SK-N-SH (cell line): ENCODE measurements at places on chromosomes 7 and 10. TPM values are rescaled to one million over a fixed set of nuclear protein-coding genes. Genes with fewer than 3 reads are reported as not detected.
A peak's percentile ranks its signal among the peaks of the same experiment; 100 is the strongest.

DNA sequence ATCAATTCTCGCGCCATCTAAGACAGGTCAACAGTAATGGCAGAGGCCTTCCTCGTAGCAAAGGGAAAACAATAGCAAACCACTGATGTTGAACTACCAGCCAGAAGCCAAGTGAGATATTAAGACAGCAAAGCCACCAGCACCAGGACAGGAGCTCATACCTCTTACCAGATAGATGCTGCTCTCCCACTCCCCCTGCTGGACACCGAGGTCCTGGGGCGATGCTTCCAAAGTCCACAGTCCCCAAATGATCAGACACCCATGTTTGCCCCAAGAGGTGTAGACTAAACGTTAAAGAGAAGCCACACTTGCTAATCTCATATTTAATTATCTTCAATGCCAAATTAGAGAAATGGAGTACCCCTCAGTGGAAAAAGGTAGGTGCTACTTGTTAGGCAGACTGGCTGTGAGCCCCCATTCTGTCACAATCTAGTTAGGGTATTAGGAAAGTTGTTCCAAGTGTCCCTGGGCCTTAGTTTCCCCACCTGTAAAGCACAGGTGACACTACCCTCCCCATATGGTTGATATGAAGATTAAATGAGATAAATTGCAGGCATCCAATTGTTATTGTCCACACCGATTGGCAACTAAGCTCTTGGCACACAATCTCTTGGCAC is 39.9 kb downstream of the TOMM7 start:
- peak; percentile 76 for DNase-seq

DNA sequence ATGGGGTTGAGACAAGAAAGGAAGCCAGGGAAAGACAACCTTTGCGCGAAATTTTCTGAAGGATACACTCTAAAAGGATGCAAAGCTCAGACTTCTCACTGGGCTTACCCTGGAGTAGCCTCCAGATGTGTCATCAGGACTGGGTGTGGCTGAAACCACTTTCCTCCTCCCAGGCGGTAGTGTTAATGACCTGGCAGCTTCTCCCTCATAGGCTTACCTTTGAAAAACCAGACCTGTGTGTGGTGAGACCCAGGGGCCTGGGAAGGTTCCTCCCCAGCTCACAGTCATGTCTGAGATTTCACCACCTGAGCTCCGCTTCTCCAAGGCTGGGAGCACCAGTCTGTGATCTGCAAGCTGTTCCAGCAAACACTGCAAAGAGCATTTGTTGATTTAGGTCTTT is 93.7 kb downstream of the EPC1 start:
- DNase-seq = no peak

- DNase-seq = peak; percentile 14
Observed at GRCh38 chr7:81140775-81141174, 221.9 kb upstream of the SEMA3C start.

The CPED1 gene
- polyA plus RNA-seq = 4.4 and 4.8 TPM in 2 replicates

GRCh38 chr7:101729241-101729883 is 88.1 kb upstream of the CUX1 start:
- no peak for DNase-seq

GRCh38 chr7:101950450-101951119 is 133.2 kb downstream of the CUX1 start:
- DNase-seq = no peak

DNA sequence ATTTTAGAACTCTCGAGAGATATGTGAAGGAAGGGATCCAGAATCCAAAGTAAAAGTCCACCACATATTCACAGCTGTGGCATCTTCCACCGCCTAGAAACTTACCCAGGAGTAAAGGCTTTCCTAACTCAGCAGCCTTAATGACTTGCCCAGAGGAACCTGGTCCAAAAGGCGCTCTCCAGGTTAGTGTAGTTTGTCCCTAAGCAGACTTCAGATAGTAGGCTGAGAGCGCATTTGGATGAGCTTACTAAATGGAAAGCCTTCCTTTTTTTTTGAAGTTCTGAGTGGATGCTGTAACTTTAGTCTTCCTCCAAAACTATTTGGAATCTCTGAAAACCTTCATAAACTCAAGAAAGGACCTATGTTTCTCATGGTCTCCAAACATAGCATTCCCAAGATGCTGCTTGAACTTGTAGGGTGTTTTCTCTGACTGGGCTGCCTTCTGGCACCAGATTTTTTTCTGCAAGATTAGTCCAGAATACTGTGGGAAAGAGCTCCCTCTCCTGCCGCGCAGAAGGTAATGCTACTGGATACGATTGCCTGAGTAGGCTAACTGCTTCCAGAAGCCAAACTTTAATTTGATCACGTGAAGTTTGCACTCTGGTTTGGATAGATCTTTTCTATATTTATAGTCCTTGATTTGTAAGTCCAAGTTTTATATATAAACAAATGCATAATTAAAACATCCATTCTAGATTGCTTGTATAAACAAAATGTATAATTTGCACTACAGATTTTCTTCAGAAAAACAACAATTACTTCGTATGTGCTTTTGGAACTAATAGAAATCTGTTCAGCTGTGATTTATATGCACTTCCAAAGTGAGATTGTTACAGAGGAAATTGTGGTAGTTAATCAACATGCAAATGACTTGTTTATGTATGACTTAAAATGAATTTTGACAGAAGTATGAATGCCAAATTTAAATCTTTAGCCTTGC is 19.6 kb upstream of the GPR37 start:
- peak; percentile 76 for DNase-seq

DNA sequence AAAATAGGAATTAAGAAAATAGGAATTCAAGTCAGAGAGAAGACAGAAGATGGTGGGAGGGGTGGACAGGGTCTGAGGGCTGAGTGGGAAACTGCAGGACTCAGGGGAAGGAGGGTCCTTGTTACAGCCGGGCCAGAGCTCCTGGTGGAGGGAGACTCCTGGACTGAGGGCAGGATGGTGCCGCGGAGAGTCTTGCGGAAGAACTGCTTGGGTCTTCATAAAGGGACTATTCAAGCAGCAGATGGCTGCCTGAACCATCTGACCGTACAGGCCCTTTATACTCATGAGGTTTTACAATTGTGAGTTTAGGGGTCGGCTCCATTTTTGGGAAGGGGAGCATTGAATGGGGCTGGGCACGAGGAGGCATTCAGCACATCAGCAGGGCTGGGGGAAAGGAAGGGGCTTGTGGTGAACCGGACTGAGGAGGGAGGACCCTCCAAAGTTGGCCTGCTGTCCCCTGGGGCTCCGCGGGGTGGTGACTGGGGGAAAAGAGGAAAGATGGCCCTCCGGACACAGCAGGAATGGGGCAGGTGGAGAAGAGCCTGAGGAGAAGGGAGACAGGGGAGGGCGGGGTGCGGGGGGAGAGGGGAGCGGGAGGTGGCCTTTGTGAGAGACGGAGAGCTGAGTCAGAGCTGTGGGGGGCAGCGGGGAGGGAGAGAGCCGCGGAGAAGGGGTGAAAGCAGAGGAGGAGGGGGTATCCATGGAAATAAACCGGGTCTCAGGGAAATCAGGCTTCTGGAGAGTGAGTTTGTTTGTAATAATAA is 1.5 kb downstream of the FAM131B start:
- peak; percentile 64 for DNase-seq

GRCh38 chr7:158473221-158473620 is 114.4 kb downstream of the PTPRN2 start:
- DNase-seq = no peak

The CCDC186 gene
- 1.3 and 1.6 TPM in 2 replicates for polyA plus RNA-seq

- DNase-seq = no peak
Observed at GRCh38 chr10:1779796-1780195, 42.5 kb upstream of the ADARB2 start.

DNA sequence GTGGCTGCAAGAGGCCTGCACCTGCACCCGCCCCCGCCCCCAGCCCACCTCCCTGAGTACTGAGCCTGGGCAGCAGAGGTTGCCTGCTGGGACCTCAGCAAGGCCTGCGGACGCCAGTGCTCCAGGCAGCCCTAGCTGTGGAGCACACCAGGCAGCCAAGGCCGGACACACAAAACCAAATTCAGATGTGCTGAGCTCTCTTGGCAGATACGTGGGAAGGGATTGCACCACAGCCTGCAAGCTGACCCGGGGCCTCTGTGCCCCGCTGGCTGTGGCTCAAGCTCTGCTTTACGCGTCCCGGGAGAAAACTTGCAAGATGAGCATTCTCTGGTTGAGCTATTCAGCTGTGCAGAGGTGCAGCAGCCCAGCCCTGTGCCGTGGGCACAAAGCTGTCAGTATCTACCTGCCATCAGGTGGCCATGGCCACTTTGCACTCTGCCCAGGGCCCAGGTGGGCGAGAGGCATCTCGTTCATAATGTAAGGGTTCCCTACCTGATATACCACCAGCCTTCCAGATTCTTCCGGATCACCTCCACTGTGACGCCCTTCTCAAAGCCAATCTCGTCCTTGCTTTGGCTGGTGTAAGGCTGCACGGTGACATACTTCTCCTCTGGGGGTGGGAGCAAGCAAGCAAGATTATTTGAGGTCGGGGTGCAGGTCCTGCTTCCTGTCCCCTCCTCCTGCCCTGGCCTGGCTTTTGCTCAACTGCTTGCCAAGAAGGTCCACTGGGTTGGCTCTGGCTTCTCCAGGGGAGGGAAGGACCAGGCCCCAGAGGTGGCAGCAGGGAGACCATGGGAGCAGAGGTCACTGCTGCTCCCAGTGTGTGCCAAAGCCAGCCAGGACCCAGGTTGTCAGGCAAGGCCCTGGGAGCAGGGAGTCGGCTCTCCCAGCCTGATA is 123.4 kb downstream of the NEURL1 start:
- no peak for DNase-seq

The LRIT1 gene
- not detected in 2 replicates for polyA plus RNA-seq

DNA sequence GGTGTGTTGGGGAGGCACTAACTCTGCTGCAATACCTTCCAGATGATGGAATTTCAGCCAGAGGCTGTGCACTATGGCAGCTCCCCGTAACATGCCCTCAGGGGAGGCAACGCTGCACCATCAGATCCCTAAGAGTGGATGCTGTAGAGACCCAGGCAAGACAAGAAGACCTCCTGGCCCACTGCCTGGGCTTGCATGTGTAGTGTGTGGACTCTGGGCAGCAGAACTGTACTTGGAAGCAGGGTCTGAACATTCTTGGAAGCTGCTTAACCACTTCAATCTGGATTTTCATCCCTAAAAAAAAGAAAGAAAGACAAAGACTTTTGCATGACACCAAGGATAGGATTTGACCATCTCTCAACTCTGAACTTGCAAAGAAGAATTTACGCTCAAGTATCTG is 297.5 kb upstream of the NRP1 start:
- no peak for DNase-seq

GRCh38 chr10:132057191-132057681 is 8.5 kb upstream of the JAKMIP3 start:
- no peak for DNase-seq

- no peak for DNase-seq
Observed at GRCh38 chr7:132537456-132538145, 38.7 kb downstream of the PLXNA4 start.

GRCh38 chr7:25839084-25839769 is 312.8 kb upstream of the NFE2L3 start:
- no peak for DNase-seq

The PON3 gene
- polyA plus RNA-seq = not detected in 2 replicates

DNA sequence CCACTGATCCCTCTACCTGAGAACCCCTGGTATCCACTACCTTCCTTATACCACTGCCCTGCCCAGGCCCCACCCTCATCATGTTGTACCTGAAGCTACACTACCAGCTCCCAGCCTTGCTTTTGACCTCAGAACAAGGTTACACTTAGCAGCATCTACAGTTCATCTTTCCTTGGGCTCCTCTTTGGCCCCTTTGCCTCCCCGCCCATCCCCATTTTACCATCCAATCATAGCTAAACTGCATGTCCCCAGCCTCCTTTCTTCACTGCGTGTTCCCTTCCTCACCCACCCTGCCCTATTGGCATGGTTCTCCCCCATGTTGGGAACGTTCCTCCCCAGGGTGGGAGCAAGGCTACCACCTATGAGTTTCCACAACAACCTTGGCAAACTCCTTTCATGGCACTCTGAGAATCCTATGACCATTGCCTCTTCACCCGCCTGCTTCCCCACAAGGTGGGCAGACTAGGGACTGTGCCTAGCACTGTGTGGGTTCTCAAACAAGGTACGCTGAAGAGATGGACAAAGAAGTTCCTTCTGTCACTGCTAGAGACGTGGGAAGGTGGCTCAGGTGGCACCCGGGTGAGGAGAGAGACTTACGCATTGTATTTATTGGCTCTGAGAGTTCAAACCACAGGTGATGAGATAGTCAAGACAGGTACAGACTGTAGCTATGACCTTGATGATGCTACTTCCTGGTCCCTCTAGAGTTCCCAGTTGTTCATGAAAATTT is 66.9 kb upstream of the ADAM12 start:
- DNase-seq = no peak

The MSMB gene
- polyA plus RNA-seq = not detected in 2 replicates

DNA sequence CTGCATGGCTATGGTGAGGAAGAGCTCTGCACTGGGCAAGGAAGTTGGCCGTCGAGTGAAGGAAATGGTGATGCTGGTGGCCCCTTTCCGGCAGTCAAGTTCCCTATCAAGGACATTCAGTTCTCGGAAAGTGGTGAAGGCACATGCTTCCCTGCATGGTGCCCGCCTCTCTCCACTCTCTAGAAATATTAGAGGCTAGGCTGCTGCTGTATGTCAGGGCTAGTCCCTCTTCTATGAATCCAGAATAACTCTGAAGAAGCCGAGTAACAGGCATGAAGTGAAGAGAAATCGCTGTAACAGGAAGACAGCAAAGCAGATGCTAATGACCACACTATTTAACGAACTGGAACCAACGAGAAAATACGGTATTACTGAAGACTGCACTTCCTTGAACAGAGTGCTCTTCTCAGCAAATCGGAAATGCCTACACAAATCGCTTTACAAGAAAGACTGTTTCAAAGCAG is 5.4 kb downstream of the IDI1 start:
- no peak for DNase-seq

The NPSR1 gene
- not detected in 2 replicates for polyA plus RNA-seq

DNA sequence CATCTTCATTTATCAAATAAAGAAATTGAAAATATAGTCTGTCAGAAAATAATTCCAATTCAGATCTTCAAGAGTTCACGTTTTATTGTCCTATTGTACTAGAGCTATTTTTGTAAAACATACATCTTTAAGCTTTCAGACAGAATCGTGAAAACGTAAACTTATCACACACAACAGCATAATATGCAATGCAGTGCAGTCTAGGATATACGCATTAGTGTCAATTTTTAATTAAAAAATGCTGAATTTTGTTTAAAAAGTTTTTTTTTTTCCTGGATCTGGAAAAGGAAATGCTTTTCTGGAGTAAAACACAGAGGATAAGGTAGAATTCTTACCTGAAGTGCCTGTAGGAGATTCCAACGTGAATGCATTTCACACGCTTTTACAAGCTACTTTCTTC is 458.2 kb upstream of the KLF6 start:
- DNase-seq = no peak

The FANK1 gene
- polyA plus RNA-seq = 12.3 and 13.6 TPM in 2 replicates
